Omental fat pad (tissue), 4 donors: ENCODE measurements at places on chromosomes 1 and 21.

DNA sequence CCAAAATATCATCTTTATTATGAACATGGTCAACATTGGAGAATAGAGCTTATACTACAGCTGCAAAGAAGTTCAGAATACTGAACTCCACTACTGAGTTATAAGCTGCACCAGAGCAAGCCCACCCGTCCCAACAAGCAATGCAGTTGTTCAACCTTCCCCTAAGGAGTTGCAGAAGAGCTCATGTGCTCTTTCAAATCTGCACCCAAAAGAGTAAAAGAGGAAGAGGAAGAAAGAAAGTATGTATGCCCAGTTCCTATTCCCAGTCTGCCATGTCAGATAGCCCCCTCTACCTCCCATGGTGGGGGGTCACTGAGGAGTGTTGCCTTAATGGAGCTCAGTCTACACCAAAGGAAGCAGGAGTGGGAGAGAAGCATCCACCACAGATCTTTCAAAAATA is 6.9 kb downstream of the C1orf162 start:
- no peak for DNase-seq

DNA sequence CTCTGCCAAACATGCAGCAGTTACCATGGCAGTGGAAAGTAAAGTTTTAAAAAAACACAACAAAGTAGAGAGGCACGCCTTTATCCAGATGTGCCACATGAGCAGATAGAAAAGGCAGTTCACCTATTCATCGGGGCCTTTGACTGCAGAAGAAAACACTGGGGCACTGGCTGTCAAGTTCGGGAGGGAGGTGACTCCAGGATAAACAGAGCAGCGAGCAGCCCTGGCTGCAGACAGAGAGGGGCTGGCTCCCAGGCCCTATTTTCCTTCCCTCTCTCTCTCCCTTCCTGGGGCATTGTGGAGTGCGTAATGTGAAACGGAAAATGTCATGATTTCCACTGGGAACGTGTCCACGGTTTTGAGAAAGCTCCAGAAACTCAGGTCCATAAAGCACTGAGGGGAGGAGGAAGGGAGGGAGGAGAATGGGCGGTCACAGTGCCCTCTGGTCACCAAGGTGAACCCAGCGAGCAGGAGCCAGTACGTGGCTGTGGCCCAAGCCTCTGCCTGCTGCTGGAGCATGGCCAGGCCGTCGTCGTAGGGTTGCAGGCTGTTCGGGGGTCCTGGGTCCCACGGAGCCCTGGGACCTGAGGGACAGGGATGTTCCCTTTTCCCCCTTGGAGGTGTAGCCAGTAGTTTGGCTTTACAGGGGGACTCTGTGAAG is 114.7 kb upstream of the IRF2BP2 start:
- no peak for DNase-seq

DNA sequence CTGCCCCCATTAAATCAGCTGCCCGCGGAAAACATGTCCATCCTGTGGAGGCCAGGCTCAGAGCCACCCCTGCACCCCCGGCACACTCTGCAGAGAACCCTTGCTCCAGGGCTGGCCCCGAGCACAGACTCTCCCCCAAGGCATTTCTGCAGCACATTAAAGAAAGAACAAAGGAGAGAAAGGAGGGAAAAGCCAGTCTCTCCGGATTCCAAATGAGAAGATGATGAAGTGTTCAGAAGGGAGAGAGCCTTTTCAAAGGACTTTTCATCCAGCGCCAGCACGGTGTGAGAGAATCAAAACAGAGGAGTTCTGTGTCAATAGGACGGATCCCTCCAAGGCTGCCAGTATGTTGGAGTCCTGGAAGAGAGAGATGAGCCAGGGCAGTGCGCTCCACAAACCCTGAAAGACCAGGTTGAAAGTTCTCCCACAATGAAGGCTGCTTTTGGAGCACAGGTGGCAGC is 498.3 kb downstream of the NPHP4 start:
- no peak for DNase-seq

DNA sequence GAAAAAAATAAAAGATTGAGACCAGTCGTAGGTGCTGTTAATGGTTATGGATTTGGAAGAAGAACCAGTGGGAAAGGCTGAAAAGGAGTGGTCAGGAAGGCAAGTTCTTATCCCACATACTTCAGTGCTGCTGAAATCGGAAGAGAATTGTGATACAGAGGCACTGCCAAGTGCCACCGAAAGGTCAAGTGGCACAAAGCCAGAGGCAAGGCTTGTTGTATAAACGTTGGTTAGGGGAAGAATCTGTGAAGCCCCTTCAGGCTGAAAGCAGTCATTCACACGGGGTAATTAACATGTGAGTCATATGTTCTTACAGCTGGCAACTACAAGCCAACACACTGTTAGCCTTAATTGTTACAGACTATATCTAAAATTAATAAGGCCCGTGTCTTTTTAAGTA is 48.8 kb downstream of the ZBTB40 start:
- no peak for DNase-seq

- DNase-seq: no peak
Observed at GRCh38 chr1:194056169-194056568, 869.8 kb upstream of the B3GALT2 start.

GRCh38 chr1:166693673-166694297 is 145.5 kb upstream of the POGK start:
- no peak for DNase-seq

- no peak for DNase-seq
Observed at GRCh38 chr1:212664409-212665199, 35.0 kb downstream of the BATF3 start.

- DNase-seq: no peak
Observed at GRCh38 chr1:156117414-156118176, 3.1 kb downstream of the LMNA start.

DNA sequence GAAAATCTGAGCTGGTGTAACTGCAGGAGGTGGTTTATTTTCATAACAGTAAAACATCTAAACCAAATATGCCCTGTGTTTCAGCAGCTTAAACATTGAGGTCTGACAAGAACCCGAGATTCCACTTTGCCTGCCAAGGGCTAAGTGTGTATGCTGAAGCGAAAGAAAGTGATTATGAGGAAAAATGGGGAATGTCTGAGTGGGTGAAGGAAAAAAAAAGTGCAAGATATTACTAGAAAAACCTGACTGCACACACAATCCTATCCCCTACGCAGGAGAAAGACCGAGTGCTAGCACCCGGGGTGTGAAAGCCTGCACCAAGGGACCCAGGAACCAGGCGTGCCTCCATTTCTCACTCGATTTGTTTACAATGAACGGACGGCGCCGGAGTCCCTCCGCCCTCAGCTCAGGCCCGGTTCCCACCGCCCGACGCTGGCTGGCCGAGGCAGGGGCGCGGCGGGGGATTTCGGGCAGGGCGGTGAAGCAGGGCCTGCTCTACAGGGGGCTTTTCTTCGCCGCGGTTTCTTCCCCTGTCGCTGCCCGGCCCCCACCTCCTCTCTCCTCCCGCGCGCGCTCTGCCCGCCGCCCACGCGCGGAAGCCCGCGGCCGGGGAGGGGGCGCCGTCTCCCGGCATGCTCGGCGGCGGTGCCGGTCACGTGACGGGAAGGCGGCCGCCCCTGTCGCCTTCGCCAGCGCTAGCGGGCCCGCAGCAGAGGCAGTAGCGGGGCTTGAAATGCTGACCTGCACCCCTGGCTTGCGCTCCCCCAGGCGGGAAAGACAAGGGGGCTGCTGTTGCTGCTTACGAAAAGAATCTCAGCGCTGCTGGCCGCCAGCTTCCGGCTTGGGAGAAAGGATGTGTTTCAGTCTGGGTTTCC is 35.9 kb downstream of the ITPKB start:
- DNase-seq: peak; percentile 53

- no peak for DNase-seq
Observed at GRCh38 chr1:150127868-150128267, 21.8 kb upstream of the PLEKHO1 start.

GRCh38 chr21:34908419-34909055 is 140.6 kb downstream of the RUNX1 start:
- DNase-seq: no peak

GRCh38 chr1:187070076-187070475 is 241.3 kb downstream of the PLA2G4A start:
- DNase-seq: no peak

- DNase-seq: no peak
Observed at GRCh38 chr21:15719976-15720375, 9.8 kb upstream of the USP25 start.

DNA sequence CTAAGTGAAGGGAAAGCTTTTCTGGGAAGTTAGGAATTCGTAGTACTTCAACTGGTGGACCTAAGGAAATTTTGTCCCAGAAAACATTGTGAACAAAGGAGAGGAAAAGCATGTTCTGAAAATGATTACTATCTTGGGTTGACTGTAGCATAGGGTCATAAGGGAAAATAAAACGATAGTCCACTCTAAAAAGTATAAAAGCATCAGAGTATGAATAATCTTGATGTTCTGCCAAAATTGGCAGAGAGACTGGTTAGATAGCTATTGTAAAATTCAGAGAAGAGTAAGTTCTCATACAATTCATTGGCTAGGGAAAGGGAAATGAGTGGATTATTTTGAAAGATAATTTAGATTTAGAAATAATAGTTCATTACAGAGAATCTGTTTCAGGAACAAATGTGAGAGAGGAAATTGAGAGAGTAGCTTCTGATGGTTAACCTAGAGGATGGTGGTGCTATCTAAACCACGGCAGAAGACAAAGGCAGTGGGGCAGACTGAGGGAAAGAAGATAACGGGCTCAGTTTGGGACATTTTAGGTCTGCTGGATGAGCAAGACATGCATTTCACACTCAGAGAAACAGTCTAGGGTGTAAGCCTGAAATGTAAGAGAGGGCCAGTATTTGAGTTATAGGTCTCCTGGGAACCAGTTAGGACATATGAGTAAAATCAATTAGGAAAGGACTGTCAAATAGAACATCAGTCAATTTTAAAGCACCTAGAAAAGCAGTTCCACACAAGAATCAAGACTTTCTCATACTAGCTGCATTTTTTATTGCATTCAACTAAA is 799.3 kb upstream of the CXADR start:
- DNase-seq: no peak

- no peak for DNase-seq
Observed at GRCh38 chr1:14184454-14184853, 414.0 kb upstream of the KAZN start.

GRCh38 chr1:145757420-145757819 is 38.1 kb downstream of the CD160 start:
- no peak for DNase-seq

DNA sequence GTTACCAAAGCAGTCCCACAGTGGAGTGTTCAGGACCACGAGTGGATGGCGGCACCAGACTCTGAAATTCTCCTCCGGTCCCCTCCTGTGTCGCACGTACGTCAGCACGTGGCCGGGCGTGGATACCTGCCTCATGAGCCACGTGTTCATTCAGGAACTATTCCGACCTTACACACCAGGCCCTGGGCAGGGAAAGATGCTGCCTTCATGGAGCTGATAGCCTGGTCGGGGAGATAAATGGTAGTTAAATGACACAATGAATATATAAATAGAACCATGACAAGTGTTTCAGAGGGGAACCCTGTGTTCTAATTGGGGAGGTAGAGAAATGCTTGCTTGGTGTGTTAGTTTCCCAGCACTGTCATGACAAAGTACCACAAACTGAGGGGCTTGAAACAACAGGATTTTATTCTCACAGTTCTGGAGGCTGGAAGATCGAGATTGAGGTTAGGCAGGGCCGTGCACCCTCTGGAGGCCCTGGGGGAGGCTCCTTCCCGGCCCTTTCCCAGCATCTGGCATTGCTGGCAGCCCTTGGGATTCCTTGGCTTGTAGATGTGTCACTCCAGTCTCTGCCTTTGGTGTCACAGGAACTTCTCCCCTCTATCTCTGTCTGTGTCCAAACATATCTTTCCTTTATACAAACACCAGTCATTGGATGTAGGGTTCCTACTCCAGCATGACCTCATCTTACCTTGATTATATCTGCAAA is 28.9 kb upstream of the GPR137B start:
- DNase-seq: no peak

GRCh38 chr1:157580179-157580827 is 17.6 kb downstream of the FCRL4 start:
- no peak for DNase-seq

- DNase-seq: no peak
Observed at GRCh38 chr1:67850151-67850551, 16.9 kb upstream of the GNG12 start.

DNA sequence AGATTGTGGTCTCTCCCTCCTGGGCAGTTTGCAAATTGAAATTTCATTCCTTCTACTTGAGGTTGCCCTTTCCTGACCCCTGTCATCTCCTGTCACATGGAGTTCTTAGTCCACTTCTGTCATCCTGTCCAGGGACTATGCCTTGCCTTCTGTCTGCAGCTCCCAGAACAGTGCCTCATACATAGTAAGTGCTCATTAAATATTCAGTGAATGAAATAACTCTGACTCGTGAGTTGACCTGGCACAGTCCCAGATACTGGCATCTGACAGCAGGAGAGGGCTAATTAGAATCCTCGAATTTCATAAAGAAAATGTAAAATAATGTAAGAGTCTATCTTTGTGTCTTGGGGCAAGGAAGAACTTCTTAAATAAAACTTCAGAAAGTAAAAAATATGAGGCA is 50.8 kb downstream of the CNIH3 start:
- no peak for DNase-seq

DNA sequence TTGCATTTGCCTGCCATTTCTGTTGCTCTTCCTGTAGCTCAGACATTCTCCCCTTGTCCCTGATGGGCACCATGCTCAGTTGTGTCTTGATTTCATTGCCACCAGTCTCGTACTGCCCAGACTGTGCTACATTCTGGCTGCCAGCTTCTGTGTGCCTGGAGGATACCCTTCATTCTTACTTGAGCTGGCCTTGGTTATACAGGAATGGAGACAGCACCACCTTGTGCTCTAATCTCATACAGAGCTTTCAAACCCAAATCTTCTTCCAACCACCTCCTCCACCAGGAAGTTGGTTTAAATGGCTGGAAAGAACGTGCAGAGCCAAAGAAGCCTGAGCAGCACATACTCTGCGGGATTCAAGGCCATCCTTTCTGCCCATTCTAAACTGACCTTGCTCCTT is 165.3 kb downstream of the SLC35F3 start:
- DNase-seq: no peak

GRCh38 chr1:1430992-1431844 is 4.3 kb upstream of the VWA1 start:
- DNase-seq: no peak

DNA sequence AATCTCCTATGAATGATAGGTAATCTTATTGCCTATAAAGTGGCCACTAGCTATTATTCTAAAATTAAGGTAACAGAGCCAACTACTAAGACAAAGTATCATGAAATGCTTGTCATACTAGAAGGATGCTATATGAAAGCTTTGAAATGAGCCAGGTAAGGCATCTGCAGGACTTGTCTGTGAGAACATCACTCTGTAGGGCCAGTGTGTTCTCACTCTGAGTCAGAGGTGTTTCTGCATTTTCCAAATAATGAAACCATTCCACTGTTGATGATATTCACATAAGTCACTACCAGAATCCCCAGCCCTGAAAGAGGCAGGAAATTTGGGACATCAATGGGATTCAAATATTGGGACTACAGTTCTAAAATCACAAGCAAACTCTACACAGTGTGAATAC is 25.8 kb upstream of the GBP5 start:
- no peak for DNase-seq

DNA sequence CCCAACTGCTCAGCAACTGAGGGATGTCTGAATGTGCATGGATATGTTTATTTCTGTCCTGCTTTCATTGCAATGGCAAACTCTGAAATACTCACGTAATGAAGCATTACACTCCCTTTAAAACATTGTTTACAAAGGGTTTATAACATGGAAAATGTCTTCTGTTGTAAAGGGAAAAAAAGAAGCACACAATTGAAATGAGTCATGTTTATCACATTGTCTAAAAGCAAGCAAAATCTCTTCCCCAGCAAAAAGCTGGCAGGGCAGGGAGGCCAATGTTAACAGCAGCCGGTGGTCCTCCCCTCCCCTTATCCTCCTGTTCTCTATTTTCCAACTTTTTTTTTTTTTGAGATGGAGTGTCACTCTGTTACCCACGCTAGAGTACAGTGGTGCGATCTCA is 3.9 kb upstream of the EFNA1 start:
- DNase-seq: no peak
